Mucosa of descending colon (tissue), 3 donors: ENCODE measurements at places on chromosomes 1 and 21. TPM values are rescaled to one million over a fixed set of nuclear protein-coding genes. Genes with fewer than 3 reads are reported as not detected.
A peak's percentile ranks its signal among the peaks of the same experiment; 100 is the strongest.

The CLIC4 gene
- 176 TPM for total RNA-seq

DNA sequence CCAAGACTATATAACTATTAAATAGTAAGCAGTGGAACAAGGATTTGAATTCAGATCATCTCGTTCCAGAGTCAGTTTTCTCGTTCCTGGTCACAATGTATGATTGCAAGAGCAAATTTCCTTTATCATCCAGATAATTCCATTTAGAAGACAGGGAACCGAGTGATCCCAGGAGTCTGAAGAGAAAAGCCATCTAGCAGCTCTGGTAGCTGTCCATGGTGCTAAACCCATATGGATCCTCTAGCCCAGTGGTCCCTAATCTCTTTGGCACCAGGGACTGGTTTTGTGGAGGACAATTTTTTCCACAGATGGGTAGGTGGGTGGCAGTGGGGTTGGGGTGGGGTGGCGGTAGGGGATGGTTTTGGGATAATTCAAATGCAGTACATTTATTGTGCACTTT, 229.4 kb downstream of the PTPRU start:
- DNase-seq, result no peak

GRCh38 chr1:167668108-167668507, 38.1 kb downstream of the RCSD1 start:
- no peak for DNase-seq

- peak; percentile 40 for DNase-seq
Observed at GRCh38 chr21:14541841-14542490, 4.1 kb downstream of the SAMSN1 start.

GRCh38 chr21:16537501-16537900, 807.7 kb downstream of the USP25 start:
- DNase-seq, result no peak

GRCh38 chr1:84298328-84298683, 3.2 kb upstream of the SAMD13 start:
- DNase-seq, result peak; percentile 69

The CSRP1 gene
- total RNA-seq, result 214 TPM

DNA sequence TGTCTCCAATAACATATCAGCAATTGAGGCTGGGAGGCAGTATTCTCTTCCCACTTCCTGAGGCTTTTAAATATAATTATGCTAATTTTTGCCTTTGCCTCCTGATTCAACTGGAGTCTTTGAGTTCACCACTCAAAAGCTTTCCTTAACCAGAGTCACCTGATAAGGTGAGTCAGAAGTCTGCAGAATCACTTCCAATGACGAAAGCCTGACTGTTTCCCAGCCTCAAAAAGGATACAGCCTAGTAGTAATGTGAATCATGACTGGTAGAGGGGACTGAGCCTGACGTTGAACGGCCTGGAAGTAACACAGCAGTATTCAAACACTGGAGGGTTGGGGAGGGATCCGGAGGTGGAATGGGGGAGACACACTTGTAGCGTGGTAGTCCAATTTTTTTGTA, 10.4 kb upstream of the MRPL9 start:
- DNase-seq, result no peak

GRCh38 chr1:166133276-166133841, 33.4 kb downstream of the FAM78B start:
- peak; percentile 53 for DNase-seq

The DSCAM gene
- not detected for total RNA-seq

The GSTM1 gene
- 20.0 TPM for total RNA-seq

The FCGR2B gene
- 5.1 TPM for total RNA-seq

DNA sequence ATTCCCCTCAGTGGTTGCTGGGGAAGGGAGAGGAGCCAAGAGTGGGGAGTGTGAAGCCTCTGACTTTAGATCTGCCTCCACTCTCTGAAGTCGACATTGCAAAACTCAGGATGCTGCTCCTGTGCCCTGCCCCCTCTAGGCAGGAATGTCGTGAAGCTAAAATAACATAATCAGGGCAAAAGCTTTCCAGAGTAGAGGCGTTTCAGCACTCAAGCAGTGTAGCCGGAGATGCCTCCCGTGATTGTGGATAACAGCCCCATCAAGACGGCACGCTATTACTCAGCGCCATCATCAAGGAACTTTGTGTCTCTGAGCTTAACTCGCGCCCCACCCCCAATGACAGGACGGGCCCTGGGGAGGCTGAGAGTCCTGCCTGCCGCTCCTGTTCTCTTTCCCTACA, 60.0 kb downstream of the FBXO2 start:
- no peak for DNase-seq

- no peak for DNase-seq
Observed at GRCh38 chr1:33268927-33269610, 12.8 kb downstream of the ZNF362 start.

The CGN gene
- 187 TPM for total RNA-seq

GRCh38 chr1:95512925-95513324, 278.9 kb downstream of the RWDD3 start:
- no peak for DNase-seq

DNA sequence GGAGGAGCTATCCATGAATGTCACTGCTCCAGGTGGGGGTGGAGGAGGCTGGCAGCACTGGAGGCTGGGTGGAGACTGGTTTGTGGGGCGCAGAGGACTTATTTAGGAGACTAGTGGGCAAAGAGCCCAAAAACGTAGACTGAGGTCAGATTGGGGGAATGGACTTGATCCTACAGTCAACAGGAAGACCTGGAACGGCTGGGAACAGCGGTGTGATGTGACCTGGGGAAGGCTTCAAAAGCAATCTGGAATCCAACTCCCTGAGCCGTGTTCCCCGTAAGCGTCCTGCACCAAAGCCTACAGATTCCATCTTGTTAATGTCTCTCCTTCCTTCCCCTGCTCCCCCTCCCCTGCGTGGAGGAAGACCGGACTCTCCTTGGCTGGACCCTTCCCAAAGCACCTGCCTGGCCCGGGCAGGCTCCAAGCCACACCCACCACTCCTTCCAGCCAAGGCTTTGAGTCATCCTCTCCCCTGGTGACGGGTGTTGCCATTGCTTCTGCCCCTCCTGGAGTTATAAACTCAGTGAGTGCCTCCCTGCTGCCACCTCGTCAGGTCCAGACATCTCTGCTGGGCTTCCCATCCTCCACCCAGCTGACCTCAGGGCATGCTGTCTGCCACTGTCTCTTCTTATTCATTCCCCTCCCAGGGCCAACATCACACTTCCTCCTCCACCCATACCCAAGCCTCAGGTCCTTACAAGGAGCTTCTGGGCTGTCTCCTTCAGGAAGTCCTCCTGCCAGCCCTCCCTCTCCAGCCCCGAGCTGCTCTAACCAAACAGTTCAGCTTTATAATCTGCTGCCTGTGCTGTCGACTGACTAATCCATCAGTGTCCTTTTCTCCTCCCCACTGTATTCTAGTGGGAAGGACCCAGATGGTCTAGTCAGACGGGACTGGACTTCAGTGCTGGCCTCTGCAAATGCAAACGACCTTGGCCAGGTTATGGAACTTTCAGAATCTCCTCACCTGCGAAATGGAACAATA, 1.6 kb upstream of the CLSTN1 start:
- peak; percentile 87 for DNase-seq

DNA sequence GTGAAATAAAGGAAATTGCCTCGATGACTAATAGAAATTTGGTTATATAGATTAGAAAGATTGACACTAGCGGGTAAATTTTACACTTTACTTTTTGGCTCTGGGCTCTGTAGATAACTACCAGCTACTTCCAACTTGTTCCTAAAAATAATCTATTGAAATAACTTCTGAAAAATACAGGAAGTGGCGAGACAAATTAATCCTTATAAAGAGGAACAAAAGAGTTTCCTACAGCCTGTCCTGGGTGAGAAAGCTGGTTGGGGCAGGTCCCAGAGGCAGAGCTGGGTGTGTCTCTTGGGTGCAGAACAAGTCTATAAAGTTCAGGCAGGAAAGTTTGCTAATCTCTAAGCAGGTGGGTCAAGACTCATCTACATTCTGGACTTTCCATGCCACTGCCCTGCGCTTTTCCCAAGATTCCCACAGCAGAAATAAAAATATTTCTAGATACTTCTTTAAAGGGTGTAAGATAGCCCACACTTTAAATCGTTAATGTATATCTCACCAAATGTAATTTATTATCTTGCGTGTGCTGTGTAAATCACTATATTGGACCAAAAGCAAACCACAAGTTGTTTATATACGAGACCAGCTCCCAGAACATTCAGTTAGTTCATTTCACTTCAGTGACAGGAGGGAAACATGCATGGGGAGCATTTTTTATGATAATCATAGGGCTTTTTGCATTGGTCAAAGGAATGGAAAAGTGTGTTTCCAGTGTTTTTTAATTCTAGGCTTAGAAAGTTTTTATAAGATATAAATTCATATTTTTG, 70.1 kb upstream of the NRIP1 start:
- DNase-seq, result peak; percentile 75

The MR1 gene
- 3.3 TPM for total RNA-seq

DNA sequence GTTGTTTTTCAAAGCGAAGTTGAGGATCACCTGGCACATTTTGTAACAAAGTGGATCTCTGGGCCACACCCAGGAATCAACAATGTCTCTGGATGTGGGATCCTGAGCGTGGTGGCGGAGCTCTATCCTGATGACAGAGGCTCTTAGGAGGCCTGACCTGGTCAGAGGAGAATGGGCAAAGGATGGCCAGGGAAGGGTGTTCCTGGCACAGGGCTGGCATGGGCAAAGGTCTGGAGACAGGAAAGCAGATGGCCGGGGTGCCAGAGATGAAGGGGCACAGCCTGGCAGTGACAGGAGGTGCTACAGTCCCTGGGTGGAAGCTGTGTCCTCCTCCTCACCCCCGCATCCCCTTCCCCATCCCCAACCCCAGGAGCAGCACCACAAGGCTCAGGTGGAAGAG, 20.0 kb upstream of the MFN2 start:
- DNase-seq, result no peak

The PTPN7 gene
- 6.1 TPM for total RNA-seq

DNA sequence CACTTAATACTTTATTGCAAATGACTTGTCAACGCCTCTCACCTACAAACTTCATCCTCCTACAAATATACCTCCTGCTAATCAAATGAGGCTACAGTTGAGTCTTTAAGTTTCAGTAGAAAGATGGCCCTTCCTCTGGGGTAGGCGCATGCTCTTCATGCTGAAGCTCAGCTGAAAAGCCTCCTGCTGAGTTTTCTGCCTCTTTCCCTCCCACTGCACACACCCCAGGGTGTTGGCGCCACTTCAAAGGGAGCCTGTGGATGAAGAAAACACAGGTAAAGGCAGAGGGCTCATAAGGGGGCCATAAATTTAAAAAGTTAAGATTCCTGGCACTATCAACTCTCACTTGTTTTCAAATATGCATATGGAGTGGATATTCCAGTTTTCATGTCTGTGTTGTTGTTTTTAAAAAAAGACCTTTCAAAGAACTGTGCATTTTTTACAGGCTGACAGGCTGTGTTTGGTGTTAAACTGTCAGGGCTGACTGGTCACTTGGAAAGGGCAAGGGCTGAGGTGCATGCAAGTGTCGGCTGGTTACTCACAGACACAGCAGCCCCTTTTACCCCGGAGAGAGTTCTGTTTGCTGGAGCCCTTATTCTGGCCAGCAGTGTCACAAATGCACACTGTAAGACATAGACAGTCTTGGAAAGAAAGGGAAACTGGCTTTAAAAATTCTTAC, 42.9 kb upstream of the LGALS8 start:
- peak; percentile 38 for DNase-seq

The ISG20L2 gene
- total RNA-seq, result 27.8 TPM

- no peak for DNase-seq
Observed at GRCh38 chr1:88472714-88473113, 211.4 kb upstream of the PKN2 start.

DNA sequence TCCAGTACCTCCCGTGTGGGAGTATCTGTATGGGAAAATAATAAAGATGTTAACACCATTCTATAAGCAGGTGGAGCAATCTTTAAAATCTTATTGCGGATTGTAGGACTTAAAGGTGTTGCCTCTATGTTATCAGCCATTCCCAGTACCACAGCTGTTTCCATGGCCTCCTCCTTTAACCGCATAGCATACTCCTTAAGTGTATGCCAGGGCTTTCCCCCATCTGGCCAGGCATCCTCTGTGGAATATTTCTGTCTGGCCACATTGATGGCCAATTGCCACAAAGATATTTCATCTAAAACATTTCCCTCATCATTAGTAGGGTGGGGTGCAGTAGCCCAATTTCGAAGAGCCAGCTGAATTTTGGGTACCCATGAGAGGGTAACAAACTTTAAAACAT, 7.3 kb upstream of the STUM start:
- no peak for DNase-seq

DNA sequence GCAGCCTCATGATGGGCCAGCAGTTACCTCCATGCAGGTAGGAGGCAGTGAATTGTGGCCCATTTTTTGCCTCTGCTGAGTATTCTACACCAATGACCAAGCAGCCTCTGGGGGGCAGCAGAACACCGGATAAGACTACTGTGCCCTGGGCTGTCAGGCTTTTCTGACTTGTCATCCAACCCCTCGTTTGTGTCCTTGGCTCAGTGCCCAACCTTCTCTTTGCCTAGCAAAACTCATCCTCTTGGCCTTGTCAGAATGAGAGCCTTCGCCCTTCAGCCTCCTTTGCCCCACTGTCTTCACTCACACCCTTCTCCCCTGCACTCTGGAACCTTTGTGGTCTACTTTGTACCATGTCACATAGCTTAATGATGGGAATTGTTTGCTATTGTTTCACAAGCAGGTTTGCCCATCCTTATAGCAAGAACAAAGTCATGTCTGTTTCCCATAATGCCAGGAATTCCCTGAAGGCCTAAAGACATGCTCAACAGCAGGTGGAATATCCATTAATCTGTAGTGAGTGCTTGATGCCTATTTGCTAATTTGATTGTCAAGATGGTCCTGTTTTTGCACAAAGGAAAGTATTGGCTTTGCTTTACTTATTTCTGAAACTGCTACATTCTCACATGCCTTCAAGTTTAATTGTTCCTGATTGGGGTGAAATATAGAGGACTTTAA, 255.9 kb downstream of the HHAT start:
- peak; percentile 93 for DNase-seq

DNA sequence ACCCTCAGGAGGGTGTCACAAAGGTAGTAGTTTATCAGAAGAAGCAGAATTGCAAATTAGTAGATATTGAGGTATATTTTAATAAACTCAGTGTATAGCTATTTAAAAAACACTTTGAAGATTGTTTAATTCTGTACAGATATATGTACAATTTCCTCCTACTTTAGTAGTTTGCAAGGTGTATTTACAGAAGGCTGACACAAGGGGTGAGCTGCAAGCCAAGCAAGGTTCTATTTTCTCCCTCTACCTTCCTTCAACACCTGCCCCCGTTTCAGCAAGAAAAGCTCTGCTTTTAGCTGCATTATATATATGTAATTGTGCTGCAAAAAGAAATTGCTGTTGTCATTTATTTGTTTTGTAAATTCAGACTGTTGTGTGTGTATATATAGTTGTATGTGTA, 674.2 kb upstream of the PKN2 start:
- no peak for DNase-seq

DNA sequence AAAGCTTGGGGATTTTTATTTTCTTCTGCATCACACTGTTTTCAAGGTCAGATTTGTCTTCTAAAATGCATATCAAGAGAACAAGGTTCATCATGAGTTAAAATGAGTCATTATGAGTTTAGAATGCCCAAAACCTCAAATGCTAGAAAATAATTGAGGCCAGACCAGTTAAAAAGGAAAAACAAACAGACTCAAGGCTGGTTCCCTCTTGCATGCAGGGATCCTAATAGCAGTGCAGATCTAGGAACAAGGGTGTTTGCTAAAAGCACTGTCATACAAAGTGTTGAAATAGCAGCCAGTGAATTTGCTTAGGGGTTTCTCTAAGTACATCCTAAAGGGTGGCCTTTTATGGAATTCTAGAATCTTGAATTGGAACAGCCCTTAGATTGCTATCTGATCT, 15.3 kb downstream of the BEND5 start:
- DNase-seq, result no peak

The FCN3 gene
- total RNA-seq, result not detected

The KRTAP13-2 gene
- total RNA-seq, result 15.0 TPM

The MYCL gene
- total RNA-seq, result 4.2 TPM

GRCh38 chr1:43843684-43844083, 89.9 kb upstream of the ARTN start:
- DNase-seq, result no peak
